ENCODE measurements at places on chromosomes 11 and 22.
A peak's percentile ranks its signal among the peaks of the same experiment; 100 is the strongest.

GRCh38 chr11:122655527-122656072 is at the start of gene UBASH3B:
UBASH3B (plus strand) TSS chr11:122655722; CDS start chr11:122656050, 328 bp downstream.
- DNase-seq = peak; percentile 91

- no peak for DNase-seq
These were observed 46.4 kb downstream of the QSER1 start for GRCh38 chr11:32939046-32939445.

- no peak for DNase-seq
These were observed 59.8 kb upstream of the FAR1 start for GRCh38 chr11:13608656-13609055.

- DNase-seq = no peak
These were observed 617.4 kb downstream of the CNTN5 start for GRCh38 chr11:99638073-99638553.

DNA sequence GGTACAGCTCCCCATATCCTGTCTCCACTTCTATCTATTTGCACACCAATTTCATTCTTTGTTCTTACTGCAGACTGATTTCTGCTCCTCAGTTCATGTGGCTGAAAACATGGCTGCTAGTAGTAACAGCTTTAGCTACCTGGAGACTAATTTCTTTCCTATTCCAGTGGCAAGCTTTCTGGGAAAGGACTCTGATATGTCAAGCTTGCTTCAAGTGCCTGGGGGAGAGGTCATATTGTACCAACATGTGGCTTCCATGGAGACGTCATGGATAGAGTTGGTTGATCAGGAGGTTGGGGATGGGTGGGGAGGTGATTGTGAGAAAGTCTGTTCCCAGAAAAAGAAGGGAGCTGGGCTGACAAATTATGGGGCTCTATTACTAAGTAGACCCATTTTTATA is 44.9 kb downstream of the ADM start:
- DNase-seq = no peak

DNA sequence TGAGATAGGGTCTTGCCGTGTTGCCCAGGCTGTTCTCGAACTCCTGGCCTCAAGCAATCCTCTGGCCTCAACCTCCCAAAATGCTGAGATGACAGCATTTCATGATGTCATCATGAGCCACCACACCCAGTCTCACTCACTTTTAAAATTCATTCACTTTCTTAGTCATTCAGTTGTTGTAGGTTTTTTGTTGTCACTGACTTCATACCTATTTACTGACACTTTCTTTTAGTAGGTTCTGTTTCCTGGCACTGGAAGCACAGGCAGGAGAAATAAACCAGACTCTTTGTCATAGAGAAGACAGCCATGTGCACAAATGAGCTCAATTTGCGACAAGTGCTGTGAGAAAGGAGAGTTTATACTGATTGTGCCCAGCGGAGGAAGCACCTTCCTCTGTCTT is 10.5 kb downstream of the ART5 start:
- DNase-seq = no peak

DNA sequence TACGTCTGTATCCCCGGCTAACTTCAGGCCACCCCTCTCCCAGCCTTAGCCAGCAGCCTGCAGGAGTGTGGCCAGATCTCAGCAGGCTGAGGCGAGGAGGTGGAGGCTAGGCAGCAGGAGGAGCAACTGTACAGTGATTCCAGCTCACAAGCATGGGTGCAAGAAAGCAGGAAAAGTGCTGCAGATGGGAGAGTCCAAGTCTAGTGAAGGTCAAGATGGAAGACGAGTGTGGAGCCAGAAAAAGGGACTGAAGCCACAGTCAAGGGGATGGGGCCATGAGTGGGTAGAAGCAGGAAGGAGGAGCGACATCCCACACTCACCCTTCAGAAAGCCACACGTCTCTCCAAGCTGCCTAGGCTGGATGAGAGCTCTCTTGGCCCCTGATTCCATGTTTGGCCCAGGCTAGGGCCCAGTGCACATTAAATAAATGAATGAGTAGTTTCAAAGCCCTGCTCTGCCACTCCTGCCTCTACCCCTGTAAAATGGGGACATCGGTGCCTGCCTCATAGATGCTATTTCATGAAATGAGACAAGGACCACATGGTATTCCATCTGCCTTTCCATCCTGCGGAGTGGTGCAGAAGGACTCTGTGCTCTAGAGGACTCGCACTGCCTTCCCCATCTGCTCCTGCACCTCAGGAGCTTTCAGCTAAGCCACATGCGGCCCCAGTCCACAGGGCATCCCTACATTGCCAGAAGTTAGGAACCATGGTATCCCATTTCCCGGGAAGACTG is 2.9 kb downstream of the YDJC start:
- DNase-seq = peak; percentile 69

- DNase-seq = no peak
These were observed 48.0 kb upstream of the NUP160 start for GRCh38 chr11:47896199-47896598.

GRCh38 chr11:35324183-35324886 is 95.0 kb downstream of the SLC1A2 start:
- no peak for DNase-seq

GRCh38 chr11:133531971-133532651 is at the start of gene OPCML:
OPCML (minus strand) TSS chr11:133532501.
- DNase-seq = no peak

DNA sequence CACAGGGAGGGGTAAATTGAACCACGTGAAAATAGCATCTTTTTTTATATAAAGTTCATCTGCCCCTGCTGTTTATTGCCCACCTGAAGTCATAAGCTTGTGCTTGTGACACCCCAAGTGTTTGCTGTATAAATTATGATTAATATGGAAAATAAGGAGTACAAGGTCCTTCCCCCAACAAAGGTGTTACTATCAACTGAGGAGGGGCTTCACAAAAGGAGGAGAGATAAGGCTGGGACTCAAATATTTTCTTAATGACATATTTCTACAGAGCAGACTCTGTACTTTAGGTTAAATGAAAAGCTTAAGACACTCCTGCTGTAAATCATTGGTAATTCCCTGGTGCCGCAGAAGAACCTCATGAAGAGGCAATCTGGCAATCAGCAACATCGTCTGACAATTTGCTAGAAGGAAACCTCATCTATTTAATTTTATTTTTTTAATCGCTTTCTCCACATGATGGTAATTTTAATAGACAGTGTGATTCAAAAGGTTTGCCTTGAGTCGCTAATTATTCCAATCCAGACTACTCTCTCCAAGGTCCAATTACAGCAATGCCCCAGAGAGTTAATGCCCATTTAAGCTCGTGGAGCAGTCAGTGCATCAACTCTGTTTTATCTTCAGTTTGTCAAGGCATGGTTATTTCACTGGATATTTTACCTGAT is 1432.4 kb downstream of the FAM181B start:
- DNase-seq = no peak

- DNase-seq = peak; percentile 45
These were observed 2.2 kb downstream of the RFPL2 start for GRCh38 chr22:32202539-32203180.

DNA sequence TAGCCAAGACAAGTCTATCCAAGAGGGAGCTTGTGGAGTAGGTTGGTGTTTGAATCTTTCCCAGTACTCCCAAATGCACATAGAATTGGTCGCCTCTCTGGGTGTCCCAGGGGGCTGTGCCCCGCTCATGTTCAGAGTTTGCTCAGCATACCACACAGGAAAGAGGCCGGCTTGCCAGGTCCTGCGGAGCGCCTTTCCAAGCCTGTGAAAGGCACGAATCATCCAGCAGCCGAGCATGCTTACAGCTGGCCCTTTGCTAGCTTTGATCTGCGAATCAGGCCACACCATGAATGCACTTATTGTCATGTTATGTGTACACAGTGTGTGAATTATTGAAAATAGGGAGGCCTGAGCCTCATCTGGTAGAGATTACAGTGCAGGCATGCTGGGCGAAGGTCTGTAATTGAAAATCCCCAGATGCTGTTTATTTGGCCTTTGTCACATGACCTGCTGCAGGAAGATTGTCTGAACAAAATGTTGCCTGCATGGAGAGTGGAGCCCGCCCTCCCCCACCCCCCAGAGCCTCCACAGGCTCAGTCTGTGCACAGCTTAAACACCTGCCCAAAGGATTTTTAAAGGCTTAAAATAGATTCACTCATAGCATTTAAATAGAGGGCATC is 163.3 kb upstream of the RASSF10 start:
- DNase-seq = no peak

DNA sequence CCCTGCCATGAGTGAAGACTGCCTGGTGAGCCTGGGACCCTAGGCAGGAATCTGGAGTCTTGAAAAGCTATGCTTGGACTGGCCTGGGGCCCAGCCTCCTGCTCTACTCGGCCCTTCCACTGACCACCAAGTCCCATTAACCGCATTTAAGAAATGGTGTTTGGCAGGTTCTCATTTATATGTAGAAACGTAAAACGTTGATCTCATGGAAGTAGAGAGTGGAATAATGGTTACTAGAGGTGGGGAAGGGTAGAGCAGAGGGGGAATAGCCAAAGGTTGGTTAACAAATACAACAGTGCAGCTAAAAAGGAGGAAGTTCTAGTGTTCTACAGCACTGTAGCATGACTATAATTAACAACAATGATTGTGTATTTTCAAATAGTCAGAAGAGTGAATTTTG is 72.9 kb upstream of the EED start:
- DNase-seq = no peak

DNA sequence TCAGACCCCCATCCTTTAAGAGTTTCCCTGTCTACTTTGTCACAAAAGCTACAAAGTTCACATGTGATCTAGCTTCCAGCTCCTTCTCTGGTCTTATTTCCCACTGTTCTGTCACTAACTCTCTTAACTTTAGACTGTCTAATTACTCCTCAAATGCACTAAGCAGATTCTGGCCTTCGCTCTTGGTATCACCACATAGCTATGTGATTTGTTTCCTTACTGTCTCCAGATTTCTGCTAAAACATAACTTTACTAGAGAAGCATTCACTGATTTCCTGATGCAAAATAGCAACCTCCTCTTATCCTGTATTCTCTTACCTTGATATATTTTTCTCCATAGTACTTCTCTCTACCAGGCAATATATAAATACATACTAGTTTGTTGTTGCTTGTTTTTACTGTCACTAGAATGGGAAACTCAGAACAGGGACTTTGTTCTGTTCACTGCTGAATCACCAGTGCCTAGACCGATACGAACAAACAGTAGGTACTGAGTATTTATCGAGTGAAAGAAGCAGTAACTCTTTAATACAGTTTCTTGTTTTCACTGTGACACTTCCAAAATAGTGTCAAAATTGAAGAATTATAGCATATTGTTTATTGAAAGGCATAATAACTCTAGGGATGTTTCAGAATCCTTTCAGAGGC is 205.6 kb downstream of the DDX10 start:
- DNase-seq = no peak

- no peak for DNase-seq
These were observed 9.9 kb downstream of the LRRC4C start for GRCh38 chr11:41449483-41450050.

DNA sequence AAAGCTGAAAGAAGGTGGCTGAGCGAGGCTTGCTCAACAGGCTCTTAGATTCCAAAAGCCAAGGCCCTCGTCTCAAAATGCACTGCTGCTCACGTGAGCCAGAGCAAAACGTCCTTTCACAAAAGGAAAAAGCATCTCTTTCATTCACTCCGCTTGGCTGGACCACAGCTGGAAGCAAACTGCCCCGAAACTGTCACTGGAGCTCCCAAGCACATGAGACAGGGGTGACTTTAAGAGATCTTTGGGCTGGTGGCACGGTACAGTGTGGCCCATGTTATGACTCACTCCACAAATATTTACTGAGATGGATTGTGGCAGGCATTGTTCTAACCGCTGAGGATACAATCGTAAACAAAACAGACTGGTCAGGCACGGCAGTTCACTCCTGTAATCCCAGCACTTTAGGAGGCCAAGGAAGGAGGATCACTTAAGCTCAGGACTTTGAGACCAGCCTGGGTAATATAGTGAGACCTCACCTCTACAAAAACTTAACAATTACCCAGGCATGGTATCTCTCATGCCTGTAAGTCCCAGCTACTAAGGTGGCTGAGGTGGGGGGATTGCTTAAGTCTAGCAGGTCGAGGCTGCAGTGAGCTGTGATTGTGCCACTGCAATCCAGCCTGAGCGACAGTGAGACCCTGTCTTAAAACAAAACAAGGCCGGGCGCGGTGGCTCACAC is 3.6 kb downstream of the PLA2G6 start:
- no peak for DNase-seq

- DNase-seq = peak; percentile 88
These were observed 10.7 kb downstream of the SERPINH1 start for GRCh38 chr11:75572744-75573143.

GRCh38 chr11:26792941-26793340 is 71.1 kb upstream of the SLC5A12 start:
- DNase-seq = no peak

DNA sequence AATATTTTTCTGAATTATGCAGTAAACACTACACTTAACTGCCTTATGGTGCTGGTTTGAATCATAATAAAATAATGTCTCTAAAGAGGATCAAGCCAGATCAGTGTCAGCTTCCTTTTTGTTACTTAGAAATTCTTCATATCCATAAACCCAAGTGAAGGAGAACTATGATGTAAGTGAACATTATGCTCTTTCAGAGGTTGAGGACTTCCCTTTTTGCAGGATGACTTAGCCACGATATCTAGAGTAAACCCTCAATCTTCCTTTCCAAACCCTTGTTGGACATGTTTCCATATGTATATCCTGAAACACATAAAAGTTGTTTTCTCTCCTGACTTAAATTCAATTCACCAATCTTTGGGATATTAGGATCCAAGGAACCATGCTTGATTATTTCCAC is 19.1 kb downstream of the OR8D1 start:
- DNase-seq = no peak

- no peak for DNase-seq
These were observed 79.4 kb downstream of the ATM start for GRCh38 chr11:108302121-108302785.

DNA sequence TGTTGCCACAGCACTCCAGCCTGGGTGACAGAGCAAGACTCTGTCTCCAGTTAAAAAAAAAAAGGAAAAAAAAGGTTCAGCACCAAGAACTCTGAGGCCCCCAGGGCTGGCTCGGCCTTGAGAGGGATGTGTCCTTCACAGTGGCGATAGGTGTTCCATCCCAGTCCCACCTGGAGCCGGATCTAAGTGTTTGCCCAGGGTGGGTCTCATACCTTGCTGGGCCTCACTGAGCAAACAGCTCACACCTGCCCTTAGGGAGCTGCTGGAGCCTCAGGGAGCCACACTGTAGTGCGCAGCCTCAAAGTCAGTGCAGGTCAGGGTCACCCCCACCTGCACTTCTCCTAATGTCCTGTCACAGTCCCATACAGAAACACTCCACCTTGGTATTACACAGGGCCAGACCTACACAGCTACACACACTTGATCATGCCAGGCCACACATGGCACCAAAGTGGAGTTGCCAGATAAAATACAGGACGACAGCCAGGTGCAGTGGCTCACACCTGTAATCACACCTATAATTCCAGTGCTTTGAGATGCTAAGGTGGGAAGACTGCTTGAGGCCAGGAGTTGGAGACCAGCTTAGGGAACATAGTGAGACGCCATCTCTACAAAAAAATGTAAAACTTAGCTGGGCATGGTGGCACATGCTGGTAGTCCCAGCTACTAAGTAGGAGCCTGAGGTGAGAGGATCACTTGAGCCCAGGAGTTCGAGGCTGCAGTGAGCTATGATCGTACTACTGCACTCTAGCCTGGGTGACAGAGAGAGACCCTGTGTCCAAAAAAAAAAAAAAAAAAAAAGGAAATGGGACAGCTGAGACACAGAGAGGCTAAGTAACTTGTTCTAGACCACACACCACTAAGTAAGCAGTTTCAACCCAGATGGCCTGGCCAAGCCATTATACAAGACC is 7.3 kb downstream of the STARD10 start:
- no peak for DNase-seq

- DNase-seq = no peak
These were observed 92.3 kb downstream of the SCN3B start for GRCh38 chr11:123562158-123562557.
